Activated CD4-positive, CD25-positive, alpha-beta regulatory T cell treated with anti-CD3 and anti-CD28 coated beads, Interleukin-2, amount 50 U/mL, for 72 hours (primary cell): ENCODE measurements at places on chromosomes 12 and 14.

- no peak for DNase-seq
These were observed 59.4 kb upstream of the FICD start for GRCh38 chr12:108455706-108456105.

DNA sequence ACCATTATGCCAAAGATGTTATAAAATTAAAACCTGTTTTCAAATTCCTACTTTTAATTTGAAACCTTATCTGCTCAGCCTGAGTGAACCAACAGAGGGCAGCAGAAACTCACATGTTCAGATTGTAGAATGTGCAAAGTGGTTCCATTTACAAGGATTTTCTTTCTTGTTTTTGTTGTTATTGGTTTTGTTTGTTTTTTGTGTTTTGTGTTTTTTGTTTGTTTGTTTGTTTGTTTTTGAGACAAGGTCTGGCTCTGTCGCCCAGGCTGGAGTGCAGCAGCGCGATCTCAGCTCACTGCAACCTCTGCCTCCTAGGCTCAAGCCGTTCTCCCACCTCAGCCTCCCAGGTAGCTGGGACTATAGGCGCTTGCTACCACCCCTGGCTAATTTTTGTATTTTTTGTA, 22.8 kb upstream of the GARIN2 start:
- no peak for DNase-seq

GRCh38 chr12:16350682-16351081, 3.2 kb downstream of the MGST1 start:
- no peak for DNase-seq

- no peak for DNase-seq
These were observed 108.2 kb downstream of the SYNE2 start for GRCh38 chr14:63960926-63961567.

- DNase-seq: no peak
These were observed 436.3 kb downstream of the VRK1 start for GRCh38 chr14:97233319-97233985.

DNA sequence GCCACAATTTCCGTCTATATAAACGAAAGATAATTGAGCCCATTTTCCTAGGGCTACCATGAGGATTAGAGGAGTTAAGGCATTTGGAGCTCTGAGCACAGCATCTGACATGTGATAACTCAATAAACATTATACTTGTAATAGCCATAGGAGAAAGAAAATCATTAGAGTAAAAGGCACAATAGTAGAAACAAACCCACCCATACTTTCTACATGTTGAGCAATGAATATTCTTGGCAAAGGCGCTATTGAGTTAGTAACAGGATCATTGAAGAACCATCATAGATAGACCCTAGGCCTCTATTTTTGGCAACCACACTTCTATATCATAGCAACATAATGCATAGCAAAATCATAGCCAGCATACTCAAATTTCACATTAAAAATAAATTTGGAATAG, 664.1 kb downstream of the NOVA1 start:
- no peak for DNase-seq

- DNase-seq: no peak
These were observed 98.9 kb downstream of the RBM19 start for GRCh38 chr12:113867258-113867657.

- no peak for DNase-seq
These were observed 2.1 kb downstream of the KRT84 start for GRCh38 chr12:52383331-52383730.

GRCh38 chr12:70605976-70606375, 31.3 kb downstream of the PTPRB start:
- DNase-seq: no peak

- DNase-seq: no peak
These were observed 40.8 kb downstream of the DBX2 start for GRCh38 chr12:45010059-45010458.

- no peak for DNase-seq
These were observed 39.0 kb downstream of the DCAF4 start for GRCh38 chr14:72965249-72965648.

GRCh38 chr12:89461649-89462612, 62.7 kb downstream of the GALNT4 start:
- DNase-seq: no peak

- no peak for DNase-seq
These were observed 211.9 kb downstream of the MED13L start for GRCh38 chr12:116065606-116066005.

DNA sequence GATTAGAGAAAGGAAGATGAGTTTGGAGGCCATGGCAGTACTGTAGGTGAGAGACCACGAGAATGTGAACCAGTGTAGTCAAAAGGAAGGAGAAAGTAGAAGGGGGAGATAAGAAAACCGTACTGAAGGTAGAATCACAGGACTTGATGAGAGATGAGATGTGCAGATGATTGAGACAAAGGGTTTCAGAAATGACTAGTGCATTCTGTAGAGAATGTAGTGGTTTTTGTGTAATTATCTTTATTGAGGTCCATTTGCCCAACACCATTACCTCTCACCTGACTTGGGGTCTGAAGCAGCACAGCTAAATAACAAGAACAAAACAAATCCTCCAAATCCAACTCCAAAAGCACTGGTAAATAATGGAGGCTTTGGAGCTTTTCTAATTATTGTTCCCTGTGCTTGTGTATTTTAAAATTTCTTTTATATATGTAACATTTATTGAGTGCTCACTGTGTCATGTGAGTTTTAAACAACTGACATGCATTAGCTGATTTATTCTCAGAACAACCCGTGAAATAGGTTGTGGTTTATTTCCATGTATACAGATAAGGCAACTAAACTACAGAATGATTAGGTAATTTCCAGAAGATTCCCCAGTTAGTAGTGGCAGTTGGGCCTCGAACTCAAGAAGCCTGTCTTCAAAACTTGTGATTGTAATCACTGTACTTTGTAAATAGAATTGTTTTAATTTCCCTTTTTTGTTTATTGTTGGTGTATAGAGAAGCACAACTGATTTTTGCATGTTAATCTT, 390.0 kb downstream of the AEBP2 start:
- DNase-seq: no peak

GRCh38 chr12:94322346-94322745, 137.3 kb downstream of the CEP83 start:
- no peak for DNase-seq

GRCh38 chr12:85711735-85712390, 124.3 kb downstream of the RASSF9 start:
- no peak for DNase-seq

GRCh38 chr12:11793921-11794710, 144.6 kb downstream of the ETV6 start:
- no peak for DNase-seq

DNA sequence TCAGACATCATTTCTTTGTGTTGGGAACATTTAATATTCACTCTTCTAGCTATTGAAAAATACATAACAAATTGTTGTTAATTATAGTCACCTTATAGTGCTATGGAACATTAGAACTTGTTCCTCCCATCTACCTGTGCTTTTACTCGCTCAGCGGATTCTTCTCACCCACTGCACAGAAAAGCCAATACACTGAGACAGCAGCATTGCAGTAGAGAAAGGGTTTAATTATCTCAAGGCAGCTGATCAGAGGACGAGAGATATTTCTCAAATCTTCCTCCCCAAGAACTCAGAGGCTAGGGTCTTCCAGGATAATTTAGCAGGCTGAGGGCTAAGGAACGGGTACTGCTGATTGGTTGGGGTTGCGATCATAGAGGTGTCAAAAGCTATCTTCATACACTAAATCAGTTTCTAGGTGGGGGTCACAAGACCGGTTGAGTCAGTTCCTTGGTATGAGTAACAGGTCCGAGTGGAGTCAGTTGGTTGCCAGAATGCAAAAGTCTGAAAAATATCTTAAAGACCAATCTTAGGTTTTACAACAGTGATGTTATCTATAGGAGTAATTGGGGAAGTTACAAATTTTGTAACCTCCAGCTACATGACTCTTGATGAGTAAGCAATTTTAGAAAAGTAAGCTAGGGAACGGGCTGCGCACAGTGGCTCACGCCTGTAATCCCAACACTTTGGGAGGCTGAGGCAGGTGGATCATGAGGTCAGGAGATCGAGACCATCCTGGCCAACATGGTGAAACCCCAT, 173.1 kb downstream of the FBXL14 start:
- DNase-seq: no peak

GRCh38 chr12:95262808-95263207, 45.2 kb downstream of the VEZT start:
- DNase-seq: no peak

DNA sequence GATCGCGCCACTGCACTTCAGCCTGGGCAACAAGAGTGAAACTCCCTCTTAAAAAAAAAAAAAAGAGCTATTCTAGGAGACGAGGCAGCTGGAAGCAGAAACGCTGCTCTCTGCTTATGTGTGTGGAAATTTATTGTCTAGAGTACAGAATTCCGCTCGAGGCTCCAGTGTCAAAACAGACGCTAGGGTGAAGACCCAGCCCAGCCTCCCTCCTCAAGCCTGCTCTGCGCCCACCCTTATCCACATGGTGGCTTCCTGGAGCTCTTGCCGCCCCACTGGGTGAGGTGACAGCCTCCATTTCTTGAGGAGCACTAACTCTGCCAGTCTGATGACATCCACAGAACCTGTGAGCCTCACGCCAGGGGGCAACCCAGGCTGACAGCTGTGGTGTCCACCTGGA, 49.5 kb upstream of the DLK1 start:
- DNase-seq: no peak

DNA sequence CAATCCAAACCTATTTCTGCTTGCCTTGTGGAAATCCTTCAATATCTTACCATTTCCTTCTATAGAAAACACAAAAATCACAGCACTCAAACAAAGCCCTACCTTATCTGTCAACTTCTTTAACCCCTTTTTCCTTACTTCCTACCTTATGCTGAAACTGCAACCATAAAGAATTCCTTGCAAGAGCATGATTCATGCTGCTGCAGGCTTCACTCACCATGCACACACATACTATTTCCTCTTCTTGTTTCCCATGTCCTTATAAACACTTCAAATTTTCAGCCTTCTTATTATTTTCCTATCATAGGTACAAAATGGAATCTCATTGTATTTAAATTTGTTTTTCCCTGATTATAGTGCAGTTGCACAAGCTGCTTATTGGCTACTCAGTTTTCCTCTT, 23.3 kb downstream of the LMNTD1 start:
- no peak for DNase-seq
